ENCODE measurements at places on chromosomes 5 and 9.

DNA sequence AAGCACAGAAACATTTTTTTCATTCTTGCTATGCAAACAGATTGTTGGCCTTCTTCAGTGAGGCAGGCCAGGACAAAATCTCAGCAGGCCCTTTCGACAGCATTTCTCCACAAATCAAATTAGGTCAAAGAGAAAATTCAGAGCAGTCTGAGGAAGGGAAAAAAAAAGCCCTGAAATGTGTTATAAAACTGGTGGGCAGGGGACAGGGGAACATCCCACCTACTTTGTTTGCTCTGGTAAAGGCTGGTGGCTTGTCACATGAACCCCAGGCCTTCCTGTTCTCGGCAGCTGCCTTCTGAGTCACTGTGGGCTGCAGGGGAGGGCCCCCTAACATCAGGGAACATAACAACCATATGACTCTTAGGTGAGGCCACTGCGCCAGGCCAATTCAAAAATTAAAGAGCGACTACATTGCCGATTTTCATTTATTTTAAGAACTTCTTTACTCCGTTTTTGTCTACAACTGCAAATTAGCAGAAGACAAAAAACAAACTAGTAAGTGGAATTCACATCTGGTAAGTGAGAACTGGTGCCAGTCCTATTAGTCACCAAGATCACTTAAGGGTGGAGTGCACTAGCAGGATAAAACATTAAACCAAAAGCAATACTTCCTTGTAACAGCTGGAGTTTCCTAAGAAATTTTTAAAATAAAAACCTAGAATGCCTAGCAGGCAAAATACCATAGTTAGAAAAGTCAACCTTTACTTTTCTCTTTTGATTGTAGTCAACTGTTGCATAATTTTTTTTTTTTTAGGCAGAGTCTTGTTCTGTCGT is 46.2 kb upstream of the DENND4C start:
- no peak for DNase-seq

DNA sequence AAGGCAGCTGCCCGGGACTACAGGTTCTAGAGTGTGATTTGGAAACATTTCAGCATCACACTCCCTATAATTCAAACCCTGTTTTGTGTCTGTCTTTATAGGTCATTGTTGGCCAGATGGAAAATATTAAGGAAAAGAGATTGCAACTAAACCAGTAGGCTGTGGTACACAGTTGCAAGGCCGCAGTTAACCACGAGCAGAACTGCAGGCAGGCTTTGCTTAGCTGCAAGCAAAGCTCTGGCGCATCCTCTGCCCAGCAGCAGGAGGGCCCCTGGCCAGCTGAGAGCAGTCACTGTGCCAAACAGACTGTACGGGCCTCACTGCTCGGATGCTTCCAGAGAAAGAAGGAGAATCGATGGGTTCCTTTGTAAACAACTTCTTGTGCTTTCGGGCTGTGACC is 204.5 kb downstream of the DENND1A start:
- no peak for DNase-seq

DNA sequence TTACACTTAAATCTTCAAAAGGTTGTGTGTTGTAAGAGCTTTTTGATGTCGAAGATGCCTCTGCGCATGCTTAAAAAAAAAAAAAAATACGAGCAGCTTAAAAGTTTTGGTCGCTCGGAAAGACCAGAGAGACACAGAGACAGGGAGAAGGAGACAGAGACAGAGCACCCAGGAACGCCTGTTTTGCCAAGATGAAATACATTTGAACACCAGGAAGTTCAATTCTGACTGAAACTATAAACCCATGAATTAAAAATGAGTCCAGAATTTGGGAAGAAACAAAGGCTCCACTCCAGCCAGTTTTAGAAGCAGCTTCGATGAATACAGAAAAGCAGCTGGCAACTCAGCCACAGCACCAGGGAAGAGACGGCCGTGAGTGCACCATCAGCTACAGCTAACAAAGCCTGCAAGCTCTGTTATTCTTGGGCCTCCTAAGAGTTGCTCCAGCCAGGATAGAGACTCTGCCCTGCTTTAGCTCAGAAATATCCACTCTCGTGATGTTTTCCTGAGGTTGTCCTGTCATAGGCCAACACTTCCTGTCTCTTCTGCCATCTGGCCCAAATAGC is 2.5 kb upstream of the ZNF474 start:
- no peak for DNase-seq

DNA sequence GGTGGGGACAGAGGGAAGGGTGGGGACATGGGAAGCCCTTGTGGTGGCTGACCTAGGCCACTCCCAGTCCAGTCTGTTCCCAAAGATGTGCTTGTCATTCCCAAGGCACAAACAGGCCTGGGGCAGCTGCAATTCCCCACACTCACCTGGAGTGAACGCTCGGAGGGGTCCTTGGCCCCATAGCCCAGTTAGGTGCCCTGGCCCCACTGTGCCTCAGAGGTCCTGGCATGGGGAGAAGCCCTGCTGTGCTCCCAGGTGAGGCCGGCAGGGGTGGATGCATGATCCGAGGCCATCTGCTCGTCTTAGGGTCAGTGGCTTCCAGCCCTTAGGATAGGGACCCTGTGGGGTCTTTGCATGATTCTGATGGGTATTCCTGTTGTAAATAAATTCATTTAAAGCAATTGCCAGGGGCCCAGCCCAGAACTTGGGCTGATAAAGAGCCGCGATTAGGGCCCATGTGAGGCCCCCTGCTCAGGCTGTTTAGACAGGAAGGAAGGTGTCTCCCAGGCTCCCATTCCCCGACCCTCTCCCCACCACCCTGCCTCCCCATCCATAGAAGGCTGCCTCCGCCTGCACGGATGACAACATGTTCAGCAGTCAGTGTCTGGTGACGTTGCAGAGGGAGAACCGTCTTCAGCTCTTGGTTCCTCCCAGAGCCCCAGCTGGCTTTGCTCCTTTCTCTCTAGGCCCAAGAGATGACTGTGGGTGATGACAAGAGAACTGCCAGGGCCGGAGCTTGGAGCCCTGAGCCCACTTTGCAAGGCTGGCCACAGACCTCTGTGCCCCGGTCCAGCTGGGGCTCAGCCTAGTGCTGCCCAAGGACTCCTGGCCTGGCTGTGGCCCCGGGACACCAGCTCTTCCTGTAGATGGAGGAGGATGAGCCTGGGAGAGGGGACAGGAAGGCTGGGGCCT is 28.4 kb upstream of the IRX4 start:
- DNase-seq = no peak

- no peak for DNase-seq
These were observed 338.5 kb downstream of the PLK2 start for GRCh38 chr5:58121391-58121790.

All from progenitor cell of endocrine pancreas (in vitro differentiated cells).